ENCODE measurements at places on chromosomes 1 and 21. TPM values are rescaled to one million over a fixed set of nuclear protein-coding genes. Genes with fewer than 3 reads are reported as not detected.

The S100A16 gene
- total RNA-seq: 277 TPM

The PODN gene
- 87.5 TPM for total RNA-seq

The LCE2C gene
- total RNA-seq: not detected

The LORICRIN gene
- not detected for total RNA-seq

The FCMR gene
- not detected for total RNA-seq

The TFF3 gene
- 0.29 TPM for total RNA-seq

The SH3BGRL3 gene
- 70.3 TPM for total RNA-seq

The IFI44L gene
- 7.6 TPM for total RNA-seq

The RXRG gene
- 0.17 TPM for total RNA-seq

The TOMM20 gene
- total RNA-seq: 78.1 TPM

The AMY2A gene
- not detected for total RNA-seq

The CHRNB2 gene
- total RNA-seq: under 0.01 TPM

The FTCD gene
- total RNA-seq: 1.7 TPM

The DDR2 gene
- total RNA-seq: 271 TPM

The S100A7 gene
- total RNA-seq: not detected

The ERG gene
- 0.44 TPM for total RNA-seq

The TFAP2E gene
- total RNA-seq: 0.33 TPM
